Activated T-cell treated with anti-CD3 and anti-CD28 coated beads, Interleukin-2, amount 50 U/mL, for 72 hours (primary cell): ENCODE measurements at places on chromosomes 12 and 14. TPM values are rescaled to one million over a fixed set of nuclear protein-coding genes. Genes with fewer than 3 reads are reported as not detected.

DNA sequence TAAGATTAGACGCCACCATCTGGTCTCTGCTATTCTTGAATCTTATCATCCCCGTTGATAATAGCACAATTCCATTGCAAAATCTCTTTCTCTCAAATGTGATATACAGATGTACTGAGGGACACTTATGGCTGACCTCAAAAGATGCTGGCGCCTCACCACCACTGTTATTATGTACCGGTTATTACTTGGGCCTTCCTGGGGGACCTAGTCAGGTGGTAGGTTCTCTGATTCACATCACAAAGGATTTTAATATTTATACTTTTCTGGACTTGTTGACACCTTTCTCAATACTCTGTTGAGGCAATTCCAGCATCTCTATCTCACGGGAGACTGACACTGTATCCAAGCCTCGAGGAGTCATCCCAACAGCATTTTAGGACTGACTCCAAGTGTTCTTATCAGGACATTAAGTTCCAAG is 21.3 kb upstream of the FAM234B start:
- H3K36me3 ChIP-seq = no peaks in the 10 kb centered on the region
- no peaks in the 10 kb centered on the region for H3K4me1 ChIP-seq
- no peak overlapping the region for H3K27ac ChIP-seq
- H3K4me3 ChIP-seq = no peak overlapping the region
- DNase-seq = no peak

- H3K36me3 ChIP-seq = peaks cover 3% of the 10 kb centered on the region
- peaks cover 26% of the 10 kb centered on the region for H3K27me3 ChIP-seq
- peak overlapping the region; percentile 23 for H3K4me3 ChIP-seq
- H3K27ac ChIP-seq = no peak overlapping the region
Observed at GRCh38 chr12:67441736-67442346, 172.7 kb downstream of the CAND1 start.

Gene FAIM2
- total RNA-seq = 0.67 TPM

Gene TMEM132D
- total RNA-seq = not detected
